Neuronal stem cell (in vitro differentiated cells): ENCODE measurements at places on chromosomes 6 and 20.

- DNase-seq = no peak
Measured at GRCh38 chr20:8262721-8263120, 130.7 kb downstream of the PLCB1 start.

- DNase-seq = no peak
Measured at GRCh38 chr6:32045811-32046449, 7.7 kb downstream of the CYP21A2 start.

DNA sequence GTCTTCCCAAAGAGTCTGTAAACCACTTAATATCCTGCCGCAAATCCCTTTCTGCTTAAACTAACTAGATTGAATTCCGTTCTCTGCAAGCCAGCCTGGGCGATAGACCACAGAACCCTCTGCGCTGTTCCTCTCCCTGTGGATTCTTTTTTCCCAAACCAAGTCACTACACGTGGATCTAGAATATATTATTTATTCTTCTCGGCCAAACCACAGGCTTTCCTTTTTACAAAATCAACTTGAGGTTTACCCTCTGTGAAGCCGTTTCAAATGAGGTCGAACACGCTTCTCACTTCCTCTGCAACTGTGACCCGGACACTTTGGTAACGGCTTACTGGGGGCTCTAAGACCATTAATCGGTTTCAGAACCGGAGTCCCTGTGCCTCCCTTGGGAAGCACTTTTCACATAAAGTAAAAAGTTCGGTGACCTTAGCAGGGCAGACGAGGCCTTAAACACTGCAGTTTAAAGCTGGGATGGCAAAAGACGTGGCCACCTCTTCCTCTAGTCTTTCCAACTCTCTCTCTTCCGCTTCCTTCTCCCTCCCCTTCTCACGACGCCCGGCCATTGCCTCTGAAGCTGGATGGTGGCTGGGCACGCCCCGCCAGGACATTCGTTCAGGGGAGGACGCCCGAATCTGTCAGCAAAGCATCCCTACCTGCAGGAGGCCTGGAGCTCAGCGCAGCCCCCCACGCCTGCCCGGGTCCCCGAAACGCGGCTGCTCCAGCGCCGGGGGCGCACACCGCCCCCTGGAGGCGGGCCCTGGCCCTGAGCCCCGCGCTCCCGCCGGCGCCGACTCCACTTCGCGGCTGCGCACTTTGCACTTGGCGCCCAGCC lies 55.0 kb upstream of the FOXC1 start:
- DNase-seq = no peak

DNA sequence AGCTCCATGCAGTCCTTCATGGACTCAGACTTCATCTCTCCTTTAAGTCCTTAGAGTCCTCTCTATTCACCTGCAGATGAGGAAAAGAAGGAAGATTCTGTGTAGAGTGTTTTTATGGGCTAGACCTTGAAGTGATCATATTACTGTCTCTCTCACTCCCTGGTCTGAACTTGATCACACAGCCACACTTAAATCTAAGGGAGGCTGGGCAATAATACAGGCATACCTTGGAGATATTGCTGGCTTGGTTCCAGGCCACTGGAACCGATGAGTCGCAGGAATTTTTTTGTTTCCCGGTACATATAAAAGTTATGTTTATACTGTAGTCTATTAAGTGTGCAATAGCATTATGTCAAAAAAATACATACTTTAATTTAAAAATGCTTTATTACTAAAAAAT lies 59.2 kb upstream of the FOXO3 start:
- no peak for DNase-seq

GRCh38 chr6:56713254-56713672 lies 70.6 kb upstream of the DST start:
- DNase-seq = no peak

- DNase-seq = no peak
Measured at GRCh38 chr20:11881449-11881848, 36.2 kb upstream of the BTBD3 start.

DNA sequence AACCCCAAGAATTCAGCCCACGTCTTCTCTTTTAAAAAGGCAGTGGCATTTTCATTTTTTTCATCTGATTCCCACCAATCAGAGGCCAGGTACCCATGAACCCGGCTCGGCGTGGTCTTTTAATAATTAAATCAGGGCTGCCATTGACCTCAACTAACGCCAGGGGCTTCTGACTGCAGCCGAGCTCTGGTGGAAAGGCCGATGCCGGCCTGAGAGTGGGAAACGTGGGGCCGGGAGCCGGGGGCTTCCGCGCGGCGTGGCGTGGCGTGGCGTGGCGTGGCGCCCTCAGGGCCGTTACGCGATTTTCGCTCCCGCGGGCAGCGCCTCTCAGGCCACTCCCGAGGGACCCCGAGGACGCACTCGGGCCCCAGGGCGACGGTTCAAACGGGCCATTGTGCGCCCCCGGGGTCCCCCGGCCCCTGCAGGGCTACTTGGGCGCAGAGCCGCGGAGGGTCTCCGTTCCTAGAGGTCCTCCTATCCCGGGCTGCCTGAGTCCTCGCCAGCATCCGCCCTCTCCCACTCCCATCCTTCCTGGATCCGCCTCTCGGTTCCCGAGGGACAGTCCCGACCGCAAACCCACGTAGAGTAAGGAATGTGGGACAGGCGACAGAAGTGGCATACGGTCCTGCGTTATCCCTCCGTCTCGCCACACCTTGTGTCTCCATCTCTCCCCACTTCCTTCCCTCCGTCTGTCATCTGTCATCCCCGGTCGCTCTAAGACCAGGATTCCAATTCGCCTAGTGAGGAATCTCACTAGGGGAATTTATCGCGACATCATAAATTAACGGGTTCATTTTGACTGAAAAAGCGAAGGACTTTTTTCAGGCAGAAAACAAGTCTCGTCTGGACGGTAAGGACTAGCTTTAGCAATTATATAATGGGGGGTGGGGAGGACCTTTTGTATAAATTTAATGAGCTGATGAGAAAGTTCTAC lies 876 bp upstream of the TBPL1 start:
- peak; percentile 51 for DNase-seq

DNA sequence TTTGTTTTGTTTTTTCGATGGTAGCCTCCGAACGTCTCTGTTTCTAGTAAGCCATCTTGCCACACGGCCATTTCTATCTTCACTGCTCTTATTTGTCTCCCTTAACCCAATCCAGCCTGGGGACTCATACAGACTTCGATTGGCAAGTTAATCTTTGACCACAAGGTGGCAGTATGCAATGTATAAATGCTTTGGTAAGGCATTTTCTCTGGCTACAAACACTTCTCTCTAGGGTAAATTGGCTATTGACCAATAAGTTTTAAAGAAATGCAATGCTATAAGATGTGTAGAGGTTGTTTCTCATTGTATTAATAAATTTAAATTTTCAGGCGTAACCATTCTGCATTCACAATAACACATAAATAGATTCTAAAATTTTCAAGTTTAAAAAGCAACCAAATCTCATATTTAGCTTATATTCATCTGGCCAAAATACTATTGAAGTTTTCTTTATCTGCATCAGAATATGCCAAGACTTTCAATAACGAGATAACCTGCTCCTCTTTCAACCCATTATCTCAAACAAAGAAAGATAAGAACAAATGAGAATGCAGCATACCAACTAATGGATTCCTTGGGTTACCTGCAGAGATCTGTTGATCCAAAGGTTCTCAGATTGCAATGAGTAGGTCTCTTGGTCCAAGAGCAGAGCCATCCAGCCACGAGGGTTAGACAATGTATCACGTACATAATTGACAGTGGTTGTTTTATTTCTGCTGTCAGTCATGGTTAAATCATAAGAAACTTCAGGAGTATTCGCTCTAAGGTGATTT lies 231.9 kb downstream of the PKHD1 start:
- peak; percentile 67 for DNase-seq

DNA sequence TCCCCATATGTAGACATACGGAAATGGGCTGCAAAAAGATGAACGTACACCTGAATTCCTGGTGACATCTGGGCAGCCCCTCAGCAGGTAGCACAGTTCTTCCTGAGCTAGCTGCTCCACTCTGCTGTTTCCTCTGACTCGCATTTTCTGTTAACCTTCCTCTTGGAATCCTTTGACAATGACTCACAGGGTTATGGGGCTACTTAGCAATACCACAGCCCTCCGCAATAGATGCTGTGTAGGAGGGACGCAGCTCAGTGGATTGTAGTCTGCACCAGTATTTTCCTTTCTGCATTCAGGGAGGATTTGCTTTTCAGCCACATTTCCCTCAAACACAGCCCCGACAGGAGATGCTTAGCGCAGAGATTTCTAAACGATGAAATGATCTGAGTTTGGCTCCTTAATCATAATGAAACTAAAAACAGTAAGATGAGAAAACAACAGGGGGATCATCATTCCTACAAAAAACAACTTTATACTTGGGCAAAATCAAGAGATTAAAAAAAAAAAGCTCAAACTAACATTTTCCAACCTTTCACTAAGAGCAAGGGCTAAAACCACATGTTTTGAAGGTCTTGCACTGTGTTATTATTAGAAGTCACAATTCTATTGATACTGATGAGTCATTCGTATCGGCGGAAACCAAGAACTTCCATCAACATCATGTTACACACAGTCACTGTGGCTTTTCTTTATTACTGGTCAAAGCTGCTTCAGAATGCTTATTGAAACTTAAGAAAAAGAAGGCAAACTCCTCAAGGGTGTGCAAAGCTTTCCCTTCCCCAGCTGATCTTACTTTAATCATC lies 12.2 kb downstream of the BACH2 start:
- DNase-seq = peak; percentile 44

DNA sequence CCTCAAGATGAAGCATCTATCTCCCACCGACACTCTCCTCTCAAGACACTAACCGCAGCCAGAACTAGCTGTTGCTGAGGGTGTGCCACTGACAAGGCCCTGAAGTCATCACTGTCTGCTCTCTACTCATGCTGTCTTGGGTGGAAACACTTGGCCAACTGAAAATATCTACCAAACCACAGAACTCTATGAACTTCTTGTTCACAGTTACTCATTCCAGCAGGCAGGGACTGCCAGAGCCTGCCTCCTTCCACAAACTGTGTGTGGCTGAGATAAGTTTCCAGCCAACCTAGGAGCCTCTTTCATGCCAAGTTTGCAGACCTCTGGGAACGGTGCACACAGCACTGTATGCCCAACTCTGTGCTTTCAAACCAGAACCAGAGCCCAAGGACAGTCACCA lies 45.5 kb upstream of the NXT1 start:
- no peak for DNase-seq

GRCh38 chr20:3222635-3223600 lies 13.6 kb downstream of the ITPA start:
- no peak for DNase-seq

GRCh38 chr20:56870271-56870670 lies 241.2 kb downstream of the TFAP2C start:
- DNase-seq = no peak

DNA sequence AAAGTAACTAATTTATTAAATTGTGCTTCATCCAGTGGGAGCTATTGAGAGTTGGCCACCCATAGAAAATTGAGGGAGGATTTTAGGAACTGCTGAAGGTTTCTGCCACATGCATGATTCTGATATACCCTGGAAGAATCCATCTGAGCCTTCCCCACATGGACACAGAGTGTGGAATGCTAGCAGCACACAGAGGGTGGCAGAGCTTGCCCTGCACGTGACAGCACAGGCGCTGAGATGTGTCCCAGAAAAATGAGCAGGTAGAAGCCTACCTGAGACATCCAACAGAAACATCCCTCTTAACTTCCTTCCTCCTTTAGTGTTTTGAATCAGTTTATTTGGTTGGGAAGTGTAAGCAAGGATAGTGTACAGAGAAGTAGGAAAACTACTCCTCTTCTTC lies 96.9 kb downstream of the MTHFD1L start:
- DNase-seq = no peak

GRCh38 chr20:39268981-39269461 lies 306.9 kb downstream of the DHX35 start:
- peak; percentile 57 for DNase-seq

- no peak for DNase-seq
Measured at GRCh38 chr6:106133040-106133439, 46.9 kb downstream of the PRDM1 start.

DNA sequence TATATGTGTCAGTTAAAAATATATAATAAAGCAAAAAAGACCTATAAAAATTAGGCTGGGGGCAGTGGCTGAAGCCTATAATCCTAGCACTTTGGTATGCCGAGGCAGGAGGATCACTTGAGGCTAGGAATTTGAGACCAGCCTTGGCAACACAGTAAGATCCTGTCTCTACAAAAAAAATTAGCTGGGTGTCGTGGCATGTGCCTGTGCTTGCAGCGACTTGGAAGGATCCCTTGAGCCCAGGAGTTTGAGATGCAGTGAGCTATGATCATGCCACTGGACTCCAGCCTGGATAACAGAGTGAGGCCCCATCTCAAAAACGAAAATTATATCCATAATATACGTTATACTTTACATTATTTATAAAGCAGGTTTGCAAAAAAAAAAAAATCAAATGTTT lies 20.7 kb downstream of the TRDN start:
- no peak for DNase-seq

DNA sequence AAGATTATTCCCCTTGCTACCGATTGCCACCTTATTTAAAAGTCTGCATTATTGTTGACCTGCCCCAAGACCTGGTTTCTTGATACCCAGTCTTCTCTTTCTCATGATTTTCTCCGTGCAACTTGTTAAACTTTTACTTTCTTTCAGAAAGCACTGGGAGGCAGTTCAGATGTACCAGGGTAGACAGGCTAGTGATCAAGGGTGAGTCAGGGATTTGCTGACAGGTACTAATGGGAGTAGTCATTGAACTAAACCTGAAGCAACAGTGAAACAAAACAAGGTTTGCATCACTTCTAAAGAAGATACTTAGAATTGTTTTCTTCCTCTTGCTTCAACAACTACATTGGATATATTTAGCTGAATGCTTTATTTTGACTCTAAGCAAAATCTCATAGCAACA lies 124.4 kb downstream of the KCNQ5 start:
- DNase-seq = no peak

GRCh38 chr6:47862731-47863130 lies 80.9 kb downstream of the OPN5 start:
- no peak for DNase-seq

DNA sequence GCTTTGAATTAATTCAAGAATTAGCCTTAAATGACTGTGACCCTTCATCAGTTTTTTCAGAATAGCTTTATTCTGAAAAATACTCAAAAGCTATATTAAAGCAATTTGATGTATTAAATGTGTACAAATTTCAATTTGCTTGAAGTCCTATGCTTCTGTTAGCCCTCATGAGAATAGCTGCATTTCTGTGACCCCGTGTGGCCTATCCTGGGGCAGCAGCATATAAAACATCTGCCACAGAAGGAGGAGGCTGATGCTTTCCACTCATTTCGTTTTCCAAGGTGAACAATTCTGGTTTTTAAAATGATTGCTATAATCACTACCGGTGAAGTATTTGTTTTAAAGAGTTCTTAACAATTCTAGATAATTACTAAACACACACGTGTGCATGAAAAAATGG lies 360.3 kb downstream of the BTBD9 start:
- DNase-seq = no peak

DNA sequence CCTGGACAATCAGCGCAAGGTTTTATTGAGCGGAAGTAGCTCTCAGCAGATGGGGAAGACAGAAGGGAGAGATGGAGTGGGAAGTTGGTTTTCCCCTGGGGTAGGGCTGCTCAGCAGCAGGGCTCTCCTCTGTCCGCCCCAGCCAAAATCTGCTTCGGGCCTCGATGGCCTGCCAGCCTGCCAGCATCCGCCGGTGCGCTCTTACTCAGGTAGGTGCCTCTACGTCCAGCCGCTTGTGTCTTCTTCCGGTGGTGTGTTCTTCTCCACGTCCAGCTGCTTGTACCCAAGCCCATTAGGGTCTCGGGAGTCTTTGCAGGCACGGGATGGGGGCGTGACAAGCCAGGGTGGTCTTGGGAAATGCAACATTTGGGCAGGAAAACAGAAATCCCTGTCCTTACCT lies 1340.0 kb upstream of the MAP3K7 start:
- DNase-seq = no peak

GRCh38 chr20:921068-921467 lies 4.9 kb upstream of the ANGPT4 start:
- no peak for DNase-seq

- DNase-seq = no peak
Measured at GRCh38 chr6:109048176-109048575, 46.5 kb downstream of the SESN1 start.
